Cerebellar nuclear complex (tissue), 1 donor: ENCODE measurements at places on chromosomes 2 and 18.

DNA sequence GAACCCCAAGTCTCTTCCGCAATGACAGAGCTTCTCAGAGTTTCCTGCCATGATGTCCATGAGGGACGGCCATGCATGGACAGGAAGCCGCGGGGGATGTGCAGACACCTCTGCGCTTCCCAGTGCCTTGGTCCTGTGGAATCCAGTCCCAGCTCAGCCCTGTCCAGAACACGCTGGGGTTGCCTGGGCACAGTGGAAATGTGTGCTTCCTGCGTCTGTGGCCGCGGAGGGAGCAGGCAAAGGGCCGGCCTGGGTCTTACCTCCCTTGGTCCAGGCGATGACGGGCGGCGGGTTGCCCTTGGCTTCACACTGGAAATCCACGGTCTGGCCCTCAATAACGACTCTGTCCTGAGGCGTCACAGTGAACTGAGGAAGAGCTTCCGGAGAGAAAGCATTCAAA lies 79.6 kb downstream of the PXDN start:
- DNase-seq, result no peak

- DNase-seq, result no peak
Observed at GRCh38 chr2:152762202-152762601, 43.8 kb downstream of the ARL6IP6 start.

GRCh38 chr2:173990970-173991819 lies 26.0 kb upstream of the SP3 start:
- DNase-seq, result no peak

DNA sequence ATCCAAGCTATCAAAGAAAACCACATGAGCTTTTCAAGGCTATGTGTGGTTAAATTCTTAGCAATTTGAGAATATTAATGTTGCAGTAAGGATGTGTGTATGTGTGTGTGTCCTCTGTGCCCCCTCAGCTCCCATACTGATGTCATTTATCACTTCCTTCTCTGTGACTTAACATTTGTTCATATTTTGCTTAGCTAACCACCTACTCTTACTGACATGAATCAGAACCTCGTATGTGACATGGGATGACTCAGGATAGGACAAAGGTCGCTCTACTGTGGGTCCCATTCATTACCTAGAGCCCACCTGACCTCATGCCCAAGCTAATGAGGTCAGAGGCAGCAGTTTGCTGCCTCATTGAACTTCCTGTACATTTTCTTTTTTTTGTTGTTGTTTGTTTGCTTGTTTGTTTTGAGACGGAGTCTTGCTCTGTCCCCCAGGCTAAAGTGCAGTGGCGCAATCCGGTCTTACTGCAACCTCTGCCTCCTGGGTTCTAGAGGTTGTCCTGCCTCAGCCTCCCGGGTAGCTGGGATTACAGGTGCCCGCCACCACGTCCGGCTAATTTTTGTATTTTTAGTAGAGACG lies 36.3 kb downstream of the MOGAT1 start:
- no peak for DNase-seq

- DNase-seq, result no peak
Observed at GRCh38 chr2:189874586-189875320, 90.5 kb downstream of the PMS1 start.

- DNase-seq, result no peak
Observed at GRCh38 chr2:219104107-219105035, 43.6 kb upstream of the IHH start.

GRCh38 chr2:96507957-96508520 lies 2.9 kb upstream of the NEURL3 start:
- DNase-seq, result no peak

- DNase-seq, result no peak
Observed at GRCh38 chr2:241108271-241109209, 6.5 kb upstream of the MTERF4 start.
